Activated CD4-positive, alpha-beta T cell treated with anti-CD3 and anti-CD28 coated beads, Interleukin-2, amount 50 U/mL, for 1 hour (primary cell): ENCODE measurements at places on chromosomes 13 and 19.

DNA sequence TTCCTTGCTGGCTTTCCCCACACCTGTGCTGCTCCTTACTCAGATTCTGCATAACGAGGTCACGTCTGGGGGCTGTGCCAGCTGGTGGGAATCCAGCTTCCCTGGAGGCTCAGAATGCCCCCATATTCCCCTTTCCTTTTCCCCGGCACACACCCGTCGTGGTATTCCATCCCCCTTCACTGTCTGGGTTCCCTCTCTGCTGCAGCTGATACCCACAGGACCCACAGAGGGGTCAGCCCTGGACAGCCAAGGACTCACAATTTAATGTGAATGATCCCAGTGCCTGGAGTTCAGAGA, 4.2 kb upstream of the MYH14 start:
- no peak for DNase-seq

GRCh38 chr19:916645-917322, 349 bp upstream of the KISS1R start:
- no peak for DNase-seq

- DNase-seq: no peak
Measured at GRCh38 chr13:84606616-84607015, 724.3 kb upstream of the SLITRK1 start.

DNA sequence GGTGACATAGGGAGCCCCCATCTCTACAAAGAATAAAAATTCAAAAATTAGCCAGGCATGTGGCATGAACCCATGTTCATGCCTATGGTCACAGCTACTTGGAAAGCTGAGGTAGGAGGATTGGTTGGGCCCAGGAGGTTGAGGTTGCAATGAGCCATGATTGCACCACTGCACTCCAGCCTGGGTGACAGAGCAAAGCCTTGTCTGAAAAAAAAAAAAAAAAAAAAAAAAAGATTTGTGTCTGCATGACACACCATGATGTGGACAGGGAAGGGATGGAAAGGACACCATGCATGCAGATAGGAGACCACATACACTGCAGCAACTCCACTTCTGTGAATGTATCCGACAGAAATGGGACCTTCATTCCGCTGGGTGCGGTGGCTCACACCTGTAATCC, 34.0 kb upstream of the HOMER3 start:
- no peak for DNase-seq

DNA sequence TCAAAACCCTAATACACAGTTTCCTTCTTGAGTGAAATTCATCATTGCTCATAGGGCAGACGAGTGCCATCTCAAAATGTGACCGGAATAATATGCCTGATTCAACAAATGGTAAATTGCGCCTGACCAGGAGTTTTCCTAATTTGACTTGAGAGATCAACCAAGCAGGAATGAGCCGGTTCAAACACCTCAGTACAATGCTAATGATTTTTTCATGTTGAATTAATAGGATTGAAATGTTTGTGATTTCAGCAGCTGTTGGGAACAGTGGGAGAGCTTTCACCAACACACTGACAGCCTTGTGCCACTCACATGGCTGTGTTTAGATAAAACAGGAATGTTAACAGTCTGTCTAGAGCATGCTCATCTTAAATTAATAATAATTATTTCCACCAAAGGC, 484.8 kb downstream of the PCDH9 start:
- no peak for DNase-seq
